HCEC 1CT (cell line): ENCODE measurements at places on chromosomes 2 and 18.

- DNase-seq = no peak
These were observed 44.3 kb upstream of the EHBP1 start for GRCh38 chr2:62661263-62661635.

GRCh38 chr2:239008677-239009588 lies 161.0 kb downstream of the TWIST2 start:
- DNase-seq = no peak

GRCh38 chr2:12155303-12156051 lies 409.0 kb downstream of the LPIN1 start:
- DNase-seq = peak; percentile 96

DNA sequence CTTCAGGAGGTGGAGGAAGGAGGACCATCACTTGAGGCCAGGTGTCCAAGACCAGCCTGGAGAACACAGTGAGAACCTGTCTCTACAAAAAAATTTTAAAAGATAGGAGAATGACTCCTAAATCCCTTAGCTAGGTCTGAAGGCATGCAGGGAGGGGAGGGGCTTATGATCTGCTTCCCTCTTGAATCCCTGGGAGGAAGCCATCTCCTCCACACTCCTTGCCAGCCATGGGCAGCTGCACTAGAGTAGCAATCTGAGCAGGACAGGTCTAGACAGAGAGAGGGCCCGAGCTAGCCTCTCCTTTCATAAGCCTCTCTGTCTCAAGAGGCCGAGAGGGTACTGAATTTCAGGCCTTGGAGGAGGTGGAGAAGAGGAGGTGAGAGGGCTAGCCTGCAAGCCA lies 42.5 kb downstream of the DAPL1 start:
- DNase-seq = no peak

DNA sequence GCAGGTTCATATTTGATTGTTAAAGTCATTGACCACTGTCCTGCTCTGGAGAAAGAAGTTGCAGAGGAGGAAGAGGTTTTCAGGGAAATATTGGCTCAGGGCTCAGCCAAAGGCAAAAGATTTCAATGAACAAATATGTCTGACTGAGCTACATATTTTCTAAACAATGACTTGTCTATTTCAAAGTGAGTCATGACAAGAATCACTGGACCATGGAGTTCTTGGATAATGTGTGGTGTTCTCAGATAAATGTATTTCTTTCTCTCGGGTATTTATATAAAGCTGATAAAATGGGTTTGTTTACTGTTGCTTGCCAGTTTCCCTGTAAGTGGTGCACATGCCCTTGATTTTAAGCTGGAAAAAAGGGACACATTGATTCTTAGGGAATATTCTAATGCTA lies 34.3 kb upstream of the RMP24 start:
- DNase-seq = no peak

DNA sequence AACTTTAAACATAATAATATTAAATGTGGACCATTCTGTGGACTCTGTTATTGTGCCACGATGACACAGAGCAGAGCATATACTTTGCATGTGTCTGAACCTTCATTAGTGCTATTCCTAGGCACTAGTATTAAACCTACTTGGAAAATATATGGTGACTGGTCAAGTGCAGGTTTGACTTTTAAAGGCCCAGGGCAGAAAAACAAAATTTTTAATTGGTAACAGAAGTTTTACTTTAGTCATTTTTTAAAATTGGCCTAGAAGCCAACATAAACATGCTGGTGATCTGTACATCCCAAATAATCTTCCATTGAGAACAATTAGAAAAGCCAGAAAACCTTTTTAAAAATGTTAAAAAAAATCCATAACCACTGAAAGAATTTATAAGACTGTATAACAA lies 16.6 kb downstream of the LDAH start:
- DNase-seq = no peak

DNA sequence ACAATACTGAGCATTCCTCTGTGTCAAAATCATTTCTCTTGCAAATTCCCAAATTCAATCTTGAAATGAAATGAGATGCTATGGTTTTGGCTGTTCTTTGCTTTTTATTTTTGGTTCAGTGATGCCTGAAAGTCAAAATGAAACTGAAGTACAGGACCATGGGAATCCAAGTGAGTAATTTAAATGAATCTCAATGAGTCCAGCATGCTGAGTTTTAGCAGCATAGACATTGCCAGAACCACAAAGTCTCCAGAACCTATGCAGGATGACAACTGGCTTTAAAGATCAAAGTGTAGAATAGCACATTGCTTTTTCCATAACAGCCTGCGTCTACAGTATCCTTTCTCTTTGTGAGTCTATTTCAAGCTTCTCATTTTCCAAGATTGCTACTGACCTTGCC lies 1050.7 kb upstream of the PIK3C3 start:
- no peak for DNase-seq

DNA sequence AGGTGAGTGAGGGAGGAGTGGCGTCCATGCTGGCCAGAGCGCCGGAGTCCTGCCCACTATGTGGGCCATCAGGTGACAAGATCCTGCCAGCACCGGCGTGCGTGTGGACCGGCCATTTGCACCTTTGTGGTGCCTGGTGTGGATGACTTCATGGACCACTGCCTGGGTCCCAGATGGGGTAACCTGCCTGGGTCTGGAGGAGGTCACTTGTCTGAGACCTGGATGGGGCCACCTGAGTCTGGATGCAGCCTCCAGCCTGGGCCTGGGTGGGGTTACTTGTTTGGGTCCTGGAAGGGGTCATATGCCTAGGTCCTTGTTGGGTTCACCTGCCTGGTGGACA lies 299.6 kb downstream of the NDUFA10 start:
- DNase-seq = no peak

DNA sequence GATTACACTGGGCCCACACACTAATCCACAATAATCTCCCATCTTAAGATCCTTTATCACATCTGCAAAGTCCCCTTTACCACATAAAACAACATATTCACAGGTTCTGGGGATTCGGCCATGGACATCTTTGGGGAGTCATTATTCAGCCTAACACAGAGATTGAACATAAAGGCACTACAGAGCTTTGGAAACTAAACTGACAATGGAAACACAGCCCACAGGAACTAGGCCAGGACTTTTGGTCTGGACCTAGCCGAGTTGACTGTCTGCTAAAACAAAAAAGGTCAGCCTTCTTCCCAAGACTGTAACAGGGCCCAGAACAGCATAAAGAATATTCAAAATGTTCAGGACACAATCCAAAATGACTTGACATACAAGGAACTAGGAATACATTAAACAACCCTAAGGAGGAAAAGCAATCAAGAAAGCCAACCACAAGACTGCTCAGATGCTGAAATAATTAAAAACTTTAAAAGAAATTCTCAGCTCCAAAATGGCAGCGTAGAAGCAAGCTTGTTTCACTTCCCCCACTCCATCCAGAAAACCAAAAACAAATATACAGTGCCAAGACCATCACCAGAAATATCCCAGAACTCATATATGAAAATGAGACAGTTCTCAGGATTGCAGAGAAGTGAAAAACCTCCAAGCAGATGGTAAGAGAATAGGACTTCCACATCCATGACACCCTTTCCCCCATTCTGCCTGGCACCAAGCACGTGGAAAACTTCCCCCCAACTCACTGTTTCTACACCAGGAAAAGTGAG lies 207.8 kb downstream of the ATAD2B start:
- DNase-seq = no peak

GRCh38 chr2:105746177-105747080 lies 1.7 kb downstream of the NCK2 start:
- no peak for DNase-seq

- DNase-seq = no peak
These were observed 33.4 kb downstream of the MYCN start for GRCh38 chr2:15973481-15974401.

- no peak for DNase-seq
These were observed 3.5 kb downstream of the PTMA start for GRCh38 chr2:231711677-231712450.
